Fibroblast of skin of back (primary cell): ENCODE measurements at places on chromosomes 6 and 20.

- peak; percentile 70 for DNase-seq
Measured at GRCh38 chr20:23086056-23086566, at the start of gene CD93. Gene CD93, minus strand, starts transcription at chr20:23086324. Its CDS starts 132 bp downstream, at chr20:23086192.

- DNase-seq = no peak
Measured at GRCh38 chr20:61806995-61807394, 258.7 kb downstream of the TAF4 start.

- DNase-seq = peak; percentile 72
Measured at GRCh38 chr6:46848684-46849360, 55.6 kb downstream of the MEP1A start.

- peak; percentile 28 for DNase-seq
Measured at GRCh38 chr6:215335-216034, 76.8 kb upstream of the DUSP22 start.

- no peak for DNase-seq
Measured at GRCh38 chr20:15847196-15847784, 726.0 kb downstream of the KIF16B start.
